ENCODE measurements at places on chromosomes 1 and 21. TPM values are rescaled to one million over a fixed set of nuclear protein-coding genes. Genes with fewer than 3 reads are reported as not detected.

Gene CLCA1
- not detected for total RNA-seq

GRCh38 chr1:210332719-210333398 lies 4.2 kb downstream of the HHAT start:
- DNase-seq: no peak

DNA sequence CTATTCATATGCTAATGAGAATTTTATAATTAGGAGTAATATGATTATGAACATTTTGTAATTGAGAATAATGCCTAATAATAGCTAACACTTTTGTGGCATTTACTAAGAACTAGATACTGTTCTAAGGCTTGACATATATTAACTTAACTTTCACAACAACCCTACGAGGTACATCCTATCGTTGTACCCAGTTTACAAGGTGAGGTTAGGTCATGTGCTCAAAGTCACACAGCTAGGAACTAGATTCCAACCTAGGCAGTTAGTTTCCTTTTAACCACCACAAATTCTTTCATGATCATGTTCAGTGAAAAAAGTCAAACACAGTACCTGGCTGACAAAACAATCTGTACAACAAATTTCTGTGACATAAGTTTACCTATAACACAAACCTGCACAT lies 13.0 kb upstream of the ERRFI1 start:
- no peak for DNase-seq

- no peak for DNase-seq
These were observed 8.9 kb upstream of the CD48 start for GRCh38 chr1:160720356-160721085.

DNA sequence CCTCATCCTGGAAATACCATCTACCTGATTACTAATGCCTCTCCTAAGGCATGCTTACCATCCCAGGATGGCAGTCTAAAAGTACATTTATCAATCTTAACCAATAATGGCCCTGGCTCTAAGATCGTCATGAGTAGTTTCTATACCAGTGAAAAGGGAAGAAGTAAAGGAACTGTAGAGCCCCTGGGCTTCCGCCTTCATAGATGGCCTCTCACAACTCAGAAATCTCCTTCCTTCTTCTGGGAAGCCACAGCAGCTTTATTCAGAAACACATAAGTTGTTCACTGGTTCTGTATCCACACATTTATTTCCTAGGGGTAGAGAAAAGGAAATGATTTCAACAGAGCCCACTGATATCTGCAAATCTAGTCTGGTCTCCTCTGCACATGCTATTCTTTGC lies 41.0 kb upstream of the CD5L start:
- DNase-seq: no peak

DNA sequence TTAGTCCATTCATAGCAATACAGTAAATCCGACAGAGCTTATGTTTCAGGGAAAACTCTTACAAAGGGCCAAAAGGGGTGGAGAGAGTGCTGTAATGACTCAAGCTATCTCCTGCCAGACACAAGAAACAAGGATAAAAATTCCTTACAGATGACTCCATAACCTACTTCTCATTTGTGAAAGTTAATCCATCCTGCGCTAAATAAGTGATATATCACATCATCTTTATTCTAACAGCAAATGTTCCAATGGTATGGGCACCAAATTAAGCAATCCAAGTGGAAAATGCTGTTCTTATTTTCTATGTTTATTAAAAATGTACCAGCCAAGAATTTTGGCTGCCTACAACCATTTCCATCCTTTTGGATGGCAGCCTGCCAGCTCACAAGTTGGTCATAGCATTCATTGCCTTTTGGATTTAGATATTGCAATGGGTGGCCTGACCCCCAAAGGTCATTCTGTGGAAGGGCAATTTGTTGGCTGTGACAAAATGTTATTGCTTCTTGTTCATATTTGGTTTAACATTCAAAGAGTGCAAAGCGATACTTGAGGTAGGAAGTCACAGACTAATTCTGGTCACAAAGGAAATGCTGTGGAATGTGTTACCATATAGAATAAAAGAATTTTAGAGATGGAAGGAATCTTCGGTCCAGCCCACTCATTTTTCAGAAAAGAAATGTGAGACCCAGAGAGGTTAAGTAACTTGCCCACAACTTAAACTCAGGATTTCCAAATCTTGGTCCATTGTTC lies 2.8 kb upstream of the ENAH start:
- no peak for DNase-seq

- no peak for DNase-seq
These were observed 972 bp upstream of the KDM4A start for GRCh38 chr1:43648876-43649477.

- DNase-seq: no peak
These were observed 9.2 kb downstream of the IGSF21 start for GRCh38 chr1:18116777-18117176.

- no peak for DNase-seq
These were observed 439.1 kb downstream of the PLA2G4A start for GRCh38 chr1:187267827-187268226.

GRCh38 chr1:48003741-48004531 lies 6.8 kb upstream of the TRABD2B start:
- DNase-seq: no peak

All from naive thymus-derived CD4-positive, alpha-beta T cell (primary cell).